Esophagus squamous epithelium (tissue), 5 donors: ENCODE measurements at places on chromosomes 5 and 9.

DNA sequence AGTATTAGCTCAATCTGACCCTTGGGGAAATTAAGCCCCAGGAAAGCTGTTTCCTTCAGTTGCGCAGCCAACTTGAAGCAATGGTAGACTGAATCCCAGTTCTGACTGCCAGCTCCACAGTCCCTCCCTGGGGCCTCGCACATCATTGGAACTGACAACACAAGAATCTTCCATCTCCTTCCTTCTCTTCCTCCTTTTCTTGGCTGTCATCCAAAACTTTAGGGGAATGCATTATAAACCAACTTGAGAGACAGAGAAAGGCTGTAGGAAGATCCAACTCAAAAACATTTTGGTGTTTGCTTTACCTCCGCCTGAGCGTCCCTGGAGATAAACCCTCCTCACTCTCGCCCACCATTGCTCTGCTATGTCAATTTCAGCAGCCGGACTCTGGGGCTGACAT, 16.6 kb downstream of the KCNIP1 start:
- DNase-seq, result no peak

DNA sequence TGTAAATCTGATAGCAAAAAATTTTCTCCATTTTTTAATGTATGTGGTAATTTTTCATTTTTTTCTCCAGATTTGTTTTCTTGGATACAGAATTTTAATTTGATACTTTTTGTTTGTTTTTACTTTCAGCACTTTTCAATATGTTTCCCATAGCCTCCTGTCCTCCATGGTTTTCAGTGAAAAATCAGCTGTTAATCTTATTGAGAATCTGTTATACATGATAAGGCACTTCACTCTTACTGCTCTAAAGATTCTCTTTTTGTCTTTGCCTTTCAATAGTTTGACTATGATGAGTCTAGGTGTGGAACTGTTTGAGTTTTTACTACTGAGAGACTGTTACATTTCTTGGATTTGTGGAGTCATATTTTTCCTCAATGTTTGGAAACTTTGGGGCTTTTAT, 455.7 kb upstream of the NUDT12 start:
- DNase-seq, result no peak

- no peak for DNase-seq
Measured at GRCh38 chr5:31027721-31028120, 165.8 kb upstream of the CDH6 start.

DNA sequence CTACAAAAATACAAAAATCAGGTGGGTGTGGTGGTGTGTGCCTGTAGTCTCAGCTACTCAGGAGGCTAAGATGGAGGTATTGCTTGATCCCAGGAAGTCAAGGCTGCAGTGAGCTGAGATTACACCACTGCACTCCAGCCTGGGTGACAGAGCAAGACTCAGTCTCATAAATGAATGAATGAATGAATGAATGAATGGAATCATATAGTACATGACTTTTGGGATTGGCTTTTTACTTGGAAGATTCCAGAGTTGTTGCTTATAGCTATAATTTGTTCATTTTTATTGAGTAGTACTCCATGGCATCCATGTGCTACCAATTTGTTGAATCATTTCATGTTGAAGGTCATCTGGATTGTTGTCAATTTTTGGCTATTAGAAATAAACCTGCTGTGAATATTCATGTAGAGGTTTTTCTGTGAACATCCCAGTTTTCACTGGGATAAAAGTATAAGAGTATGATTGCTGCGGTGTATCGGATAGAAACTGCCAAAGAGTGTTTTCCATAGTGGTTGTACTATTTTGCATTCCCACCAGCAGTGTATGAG, 19.9 kb downstream of the ERBIN start:
- no peak for DNase-seq

DNA sequence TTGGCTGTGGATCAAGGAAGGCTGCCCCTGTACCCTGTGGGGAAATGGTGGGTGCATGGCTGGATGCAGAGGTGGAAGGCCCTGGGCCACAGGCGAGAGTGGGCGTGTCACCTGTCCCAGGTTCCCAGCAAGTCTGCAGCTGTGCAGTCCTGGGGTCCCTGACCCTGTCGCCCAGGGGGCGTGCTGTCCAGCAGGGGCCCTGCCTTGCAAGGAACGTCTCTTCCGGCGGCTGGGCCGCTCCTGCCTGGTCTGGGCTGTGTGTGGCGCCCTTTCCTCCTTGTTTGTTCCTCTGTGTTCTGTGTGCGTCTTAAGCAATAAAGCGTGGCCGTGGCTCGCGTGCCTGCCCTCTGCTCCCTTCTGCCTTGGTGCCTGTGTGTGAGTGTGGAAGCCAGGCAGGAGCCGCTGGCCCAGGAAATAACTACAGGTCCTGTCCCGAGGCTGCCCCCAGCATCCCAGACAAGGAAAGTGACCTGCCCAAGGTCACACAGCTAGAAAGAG, 8.4 kb downstream of the SLC2A6 start:
- no peak for DNase-seq

DNA sequence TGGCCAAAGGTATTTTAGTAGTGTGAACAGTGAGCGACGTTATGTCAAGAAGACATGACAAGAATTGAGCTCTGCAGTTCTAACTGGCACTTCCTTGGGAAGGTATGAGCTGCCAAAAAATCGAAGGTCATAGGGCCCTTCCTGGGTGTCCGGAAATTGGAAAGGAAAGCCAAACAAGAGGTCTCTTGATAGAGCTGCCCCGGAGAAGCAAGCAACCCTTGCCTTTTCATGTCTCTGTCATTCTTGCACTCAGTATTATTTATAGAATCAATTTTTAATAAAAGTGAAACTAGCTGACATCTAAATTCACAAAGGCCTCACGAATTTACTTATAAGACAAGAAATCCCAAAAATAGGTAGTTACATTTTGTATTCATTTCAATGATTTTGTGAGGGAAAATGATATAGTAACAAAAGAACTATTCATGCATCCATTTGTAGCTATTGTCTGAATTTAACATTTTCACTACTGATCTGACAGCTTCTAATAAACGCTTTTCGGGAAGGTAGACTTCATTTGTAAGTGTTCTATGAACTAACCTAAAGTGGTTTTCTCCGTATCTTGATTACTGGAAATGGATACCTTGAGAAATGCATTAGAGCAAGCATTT, 113.8 kb upstream of the VCAN start:
- DNase-seq, result no peak

DNA sequence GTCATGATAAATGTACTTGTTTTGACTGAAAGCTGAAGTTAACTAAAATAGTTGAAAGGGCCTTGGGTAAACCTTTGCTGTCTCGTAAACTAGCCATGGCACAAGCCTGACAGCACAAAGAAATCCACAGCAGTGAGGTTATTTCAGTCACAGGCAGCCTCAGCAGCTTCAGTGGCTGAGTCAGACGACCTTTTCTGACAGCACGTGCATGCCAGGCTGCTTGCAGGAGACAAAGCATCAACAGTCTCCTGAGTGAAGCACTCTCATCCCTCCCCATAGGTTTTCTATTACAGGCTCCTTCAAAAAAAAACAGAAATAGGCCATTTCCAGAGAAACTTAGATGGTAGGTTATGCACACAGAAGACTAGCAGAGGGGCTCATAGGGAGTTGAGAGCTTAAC, 34.6 kb downstream of the OXCT1 start:
- no peak for DNase-seq

GRCh38 chr5:115472271-115473025, 72.1 kb downstream of the FEM1C start:
- no peak for DNase-seq

GRCh38 chr5:178370102-178370501, 137.5 kb upstream of the PHYKPL start:
- DNase-seq, result no peak

DNA sequence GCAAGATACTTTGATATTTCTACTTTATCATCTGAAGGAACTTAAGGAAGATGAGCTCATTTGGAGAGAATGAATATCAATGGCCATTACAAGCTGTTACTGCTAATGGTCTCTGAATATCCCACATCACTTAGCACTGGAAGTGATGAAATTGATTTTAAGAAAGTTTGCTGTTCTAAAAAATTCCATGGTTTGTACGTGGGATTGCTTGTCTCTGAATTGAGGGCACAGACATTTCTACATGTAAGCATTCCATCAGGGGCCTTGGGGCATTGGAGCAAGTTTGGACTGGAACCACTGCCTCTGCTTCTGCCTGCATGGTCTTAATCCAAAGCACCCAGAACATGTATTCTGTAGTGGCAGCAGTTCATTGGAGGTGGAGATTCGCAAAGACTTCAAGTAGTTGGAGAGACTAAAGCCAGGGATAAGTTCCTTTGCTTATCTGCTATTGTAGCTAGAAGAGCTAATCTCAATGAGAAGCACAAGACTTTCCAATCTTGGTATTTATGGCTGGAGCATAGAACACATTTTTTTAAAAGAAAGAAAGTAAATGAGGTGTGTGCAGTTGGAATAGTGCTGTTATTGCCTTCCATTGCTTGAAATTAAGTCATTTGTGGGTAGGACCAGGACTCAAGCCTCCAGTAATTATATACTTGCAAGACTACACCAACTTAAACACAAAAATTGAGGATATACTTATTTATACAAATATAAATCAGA, 424.2 kb downstream of the SPATA31D1 start:
- DNase-seq, result no peak

GRCh38 chr5:68682400-68683160, 411.2 kb upstream of the SLC30A5 start:
- DNase-seq, result no peak

DNA sequence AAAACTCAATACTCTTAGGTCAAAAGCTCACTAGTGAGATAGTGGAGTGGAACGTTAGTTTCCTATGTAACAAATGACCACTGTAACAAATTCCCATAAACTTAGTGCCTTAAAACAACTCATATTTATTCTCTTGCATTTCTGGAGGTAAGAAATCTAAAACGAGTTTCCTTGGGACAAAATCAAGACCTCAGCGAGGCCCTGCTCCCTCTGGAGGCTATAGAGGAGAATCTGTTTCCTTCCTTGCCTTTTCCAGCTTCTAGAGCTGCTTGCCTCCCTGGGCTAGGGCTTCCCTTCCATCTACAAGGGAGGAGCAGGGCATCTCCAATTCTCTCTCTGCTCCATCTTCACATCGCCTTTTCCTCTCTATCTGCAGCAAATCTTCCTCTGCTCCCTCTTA, 32.0 kb downstream of the SEMA5A start:
- no peak for DNase-seq

- DNase-seq, result no peak
Measured at GRCh38 chr9:95023217-95024003, 294.1 kb downstream of the FANCC start.

DNA sequence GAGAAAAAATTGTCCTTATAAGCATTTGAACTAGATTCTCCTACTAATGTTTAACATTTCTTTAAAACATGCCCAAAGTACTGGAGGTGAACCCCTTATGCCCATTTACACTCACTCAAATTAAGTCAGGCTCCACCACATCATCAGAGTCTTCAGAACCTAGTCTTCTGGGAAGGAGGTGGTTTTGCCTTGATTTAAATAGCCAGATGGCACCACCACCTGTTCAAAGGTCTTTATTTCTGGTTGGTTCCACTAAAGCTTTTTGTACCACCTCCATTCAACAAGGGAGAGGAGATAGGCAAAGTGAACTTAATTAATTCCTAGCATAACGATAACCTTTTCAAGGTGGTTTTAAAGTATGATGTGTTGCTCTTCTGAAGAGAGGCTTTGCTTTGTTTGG, 189.5 kb downstream of the SLF1 start:
- no peak for DNase-seq

GRCh38 chr5:32618962-32619361, 33.6 kb downstream of the SUB1 start:
- DNase-seq, result no peak

- DNase-seq, result no peak
Measured at GRCh38 chr5:80569961-80570786, at the start of gene ANKRD34B. ANKRD34B (minus strand) TSS chr5:80570280; CDS start chr5:80560019, 10,261 bp downstream.

- DNase-seq, result no peak
Measured at GRCh38 chr5:5221724-5222123, 81.6 kb downstream of the ADAMTS16 start.

GRCh38 chr5:157947156-157947555, 88.2 kb upstream of the CLINT1 start:
- DNase-seq, result no peak

- DNase-seq, result no peak
Measured at GRCh38 chr5:126692971-126693370, 84.0 kb upstream of the LMNB1 start.

DNA sequence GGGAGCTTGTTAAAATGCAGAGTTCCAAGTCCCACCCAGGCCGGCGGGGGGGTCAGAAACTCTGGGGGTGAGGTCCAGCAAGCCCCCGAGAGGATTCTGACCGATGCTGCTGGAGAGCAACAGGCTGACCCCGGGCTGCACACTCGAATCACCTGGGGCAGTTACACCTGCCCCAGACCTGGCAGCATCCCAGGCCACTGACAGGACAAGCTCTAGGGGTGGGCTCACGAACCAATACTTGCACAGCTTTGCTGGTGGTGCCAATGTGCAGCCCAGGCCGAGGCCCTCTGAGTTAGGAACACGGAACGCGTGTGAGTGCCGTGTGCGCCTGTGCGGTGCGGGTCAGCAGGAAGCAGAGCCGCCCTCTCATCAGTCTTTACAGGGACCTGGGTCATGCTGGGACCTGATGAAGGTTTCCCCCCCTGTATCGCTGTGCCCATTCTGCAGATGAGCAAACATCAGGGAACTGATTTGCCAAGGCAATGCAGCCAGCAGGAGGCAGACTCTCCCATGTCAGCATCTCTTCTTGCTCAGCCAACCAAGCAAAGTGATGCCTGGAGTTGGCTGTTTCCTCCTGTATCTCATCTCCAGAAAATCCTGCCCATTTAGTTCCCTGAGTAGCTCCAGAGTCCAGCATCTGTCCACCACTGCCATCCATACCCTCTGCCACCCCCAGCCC, 16.3 kb downstream of the FAM163B start:
- DNase-seq, result no peak

- DNase-seq, result no peak
Measured at GRCh38 chr9:68651280-68651893, 53.7 kb upstream of the PIP5K1B start.

GRCh38 chr9:86217076-86217755, 42.2 kb downstream of the C9orf153 start:
- DNase-seq, result no peak

- no peak for DNase-seq
Measured at GRCh38 chr5:36692791-36693763, 86.7 kb downstream of the SLC1A3 start.

DNA sequence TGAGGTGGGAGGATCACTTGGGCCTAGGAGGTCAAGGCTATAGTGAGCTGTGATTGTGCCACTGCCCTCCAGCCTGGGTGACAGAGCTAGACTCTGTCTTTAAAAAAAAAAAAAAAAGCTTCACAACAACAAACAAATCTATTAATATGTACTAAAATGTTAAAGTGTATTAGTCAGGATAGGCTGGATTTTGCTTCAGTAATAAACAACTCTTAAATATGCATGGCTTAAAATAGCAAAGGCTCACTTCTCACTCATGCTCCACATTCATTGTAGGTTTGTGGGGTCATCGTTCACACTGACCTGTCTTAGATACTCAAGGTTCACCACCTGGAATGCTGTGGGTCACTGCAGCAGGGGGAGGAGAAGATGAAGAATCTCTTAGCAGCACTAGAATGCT, 33.8 kb upstream of the COL15A1 start:
- DNase-seq, result no peak

DNA sequence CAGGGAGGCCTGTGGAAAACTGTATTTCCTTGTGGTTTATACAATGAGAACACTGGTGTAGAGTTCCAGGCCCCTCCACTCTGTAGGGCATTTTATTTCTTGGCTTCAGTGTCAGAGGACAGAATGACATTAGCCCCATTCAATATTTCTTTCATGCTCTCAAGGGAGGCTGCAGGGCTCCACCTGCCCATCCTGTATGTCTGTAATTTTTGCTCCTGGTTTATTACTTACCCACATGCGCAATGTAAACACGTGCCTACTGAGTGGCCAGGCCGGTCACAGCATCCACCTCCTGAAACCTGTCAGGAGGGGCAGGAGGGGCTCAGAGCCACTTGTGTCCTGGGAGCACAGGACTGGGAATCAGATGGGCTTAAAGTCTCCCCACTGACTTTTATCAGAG, 82.4 kb downstream of the GADD45G start:
- DNase-seq, result no peak
